ENCODE measurements at places on chromosomes 5 and 9.

GRCh38 chr9:34408173-34408572, 31.5 kb upstream of the MYORG start:
- no peak for DNase-seq

DNA sequence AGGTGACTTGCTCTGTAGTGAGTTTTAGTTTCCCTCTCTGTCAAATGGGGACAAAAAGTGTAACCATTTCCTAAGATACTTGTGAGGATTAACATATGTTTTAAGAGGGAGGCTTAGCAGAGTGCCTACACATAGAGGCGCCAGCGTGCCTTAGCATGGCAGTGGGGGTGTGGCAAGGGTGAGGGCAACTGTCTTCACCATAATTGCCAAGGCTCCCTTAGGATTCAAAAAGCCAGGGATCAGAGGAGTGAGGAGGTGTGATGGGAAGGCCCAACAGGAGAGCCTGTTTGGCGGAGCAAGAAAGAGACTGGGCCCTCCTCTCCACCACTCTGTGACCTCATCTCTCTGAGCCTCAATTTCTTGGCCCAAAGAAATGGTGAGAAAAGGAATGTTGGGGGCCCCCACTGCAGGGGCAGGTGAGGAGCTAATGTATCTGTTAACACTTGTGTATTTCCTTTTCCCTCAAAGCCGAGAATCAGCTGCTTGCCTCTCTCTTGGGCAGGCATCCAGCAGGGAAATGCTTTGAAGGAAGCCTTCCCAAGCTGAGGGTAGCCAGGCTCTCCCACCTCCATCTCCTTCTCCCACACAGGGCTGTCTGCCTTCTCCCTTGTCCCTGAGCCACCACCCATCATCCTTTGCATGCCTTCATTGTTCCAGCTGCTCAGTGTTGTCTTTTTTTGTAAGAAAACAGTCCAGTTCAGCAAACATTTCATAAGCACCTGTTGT, 76.0 kb downstream of the DAB2IP start:
- DNase-seq = no peak

- DNase-seq = no peak
Measured at GRCh38 chr5:8060235-8060952, 191.4 kb downstream of the MTRR start.

DNA sequence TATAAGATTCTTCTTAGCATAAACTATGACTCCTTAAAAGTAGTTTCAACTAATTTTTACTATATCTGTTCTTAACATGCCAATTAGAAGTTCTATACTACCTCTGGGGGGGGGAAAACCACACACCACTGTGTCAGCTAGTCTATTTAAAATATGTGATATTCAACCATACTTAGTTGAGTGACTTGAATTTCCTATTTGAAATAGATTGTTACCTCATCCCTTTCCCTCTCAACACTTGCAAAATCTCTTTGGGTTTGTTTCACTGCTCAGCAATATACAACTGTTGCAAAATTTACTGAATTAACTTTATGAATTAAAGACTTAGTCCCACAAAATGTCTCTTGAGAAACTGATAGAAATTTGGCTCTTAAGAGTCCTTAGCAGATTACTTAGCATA, 151.1 kb upstream of the POU5F2 start:
- no peak for DNase-seq

DNA sequence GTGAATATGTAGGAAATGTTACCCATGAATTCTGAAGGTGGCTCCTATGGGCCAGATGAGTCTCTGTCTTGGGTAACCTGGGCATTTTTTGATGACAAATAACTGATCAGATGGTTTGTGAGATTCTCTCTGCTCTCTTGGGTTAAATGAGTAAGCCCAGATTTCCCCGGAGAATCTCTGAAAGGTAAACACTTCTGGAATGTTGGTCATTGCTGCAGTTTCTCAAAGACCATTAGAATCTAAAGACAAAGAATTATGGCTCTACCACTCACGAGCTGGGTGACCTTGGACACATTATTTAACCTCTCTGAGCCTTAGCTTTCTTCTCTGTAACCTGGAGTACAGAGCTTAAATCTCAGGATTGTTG, 191.2 kb downstream of the DAB2IP start:
- no peak for DNase-seq

DNA sequence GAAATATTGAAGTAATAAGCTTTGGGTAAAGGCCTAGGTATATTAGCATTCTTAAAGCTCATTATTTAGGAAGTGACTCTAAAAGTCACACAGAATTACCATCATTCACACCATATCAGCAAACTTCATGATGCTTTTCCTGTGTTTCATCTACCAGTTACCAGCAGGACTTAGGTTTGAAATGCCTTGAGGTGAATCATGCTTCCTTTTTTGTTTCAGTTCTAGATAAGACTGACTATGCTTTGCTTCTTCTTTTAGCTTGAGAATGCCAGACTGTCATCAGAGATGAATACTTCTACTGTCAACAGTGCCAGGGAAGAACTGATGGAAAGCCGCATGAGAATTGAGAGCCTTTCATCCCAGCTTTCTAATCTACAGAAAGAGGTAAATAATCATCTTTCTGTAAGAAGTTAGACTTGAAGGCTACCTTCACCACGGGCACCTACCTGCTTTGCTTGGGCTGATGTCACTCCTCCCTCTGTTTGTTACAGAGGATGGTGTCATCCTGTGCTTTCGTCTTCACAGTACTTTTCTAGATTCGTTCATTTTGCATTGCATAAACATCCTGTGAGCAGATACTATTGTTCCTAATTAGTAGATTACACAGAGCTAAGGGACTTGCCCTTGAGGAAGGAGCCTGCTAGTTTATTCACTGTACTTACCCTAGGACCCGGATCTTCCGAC, 34.7 kb downstream of the LMNB1 start:
- DNase-seq = peak; percentile 42

DNA sequence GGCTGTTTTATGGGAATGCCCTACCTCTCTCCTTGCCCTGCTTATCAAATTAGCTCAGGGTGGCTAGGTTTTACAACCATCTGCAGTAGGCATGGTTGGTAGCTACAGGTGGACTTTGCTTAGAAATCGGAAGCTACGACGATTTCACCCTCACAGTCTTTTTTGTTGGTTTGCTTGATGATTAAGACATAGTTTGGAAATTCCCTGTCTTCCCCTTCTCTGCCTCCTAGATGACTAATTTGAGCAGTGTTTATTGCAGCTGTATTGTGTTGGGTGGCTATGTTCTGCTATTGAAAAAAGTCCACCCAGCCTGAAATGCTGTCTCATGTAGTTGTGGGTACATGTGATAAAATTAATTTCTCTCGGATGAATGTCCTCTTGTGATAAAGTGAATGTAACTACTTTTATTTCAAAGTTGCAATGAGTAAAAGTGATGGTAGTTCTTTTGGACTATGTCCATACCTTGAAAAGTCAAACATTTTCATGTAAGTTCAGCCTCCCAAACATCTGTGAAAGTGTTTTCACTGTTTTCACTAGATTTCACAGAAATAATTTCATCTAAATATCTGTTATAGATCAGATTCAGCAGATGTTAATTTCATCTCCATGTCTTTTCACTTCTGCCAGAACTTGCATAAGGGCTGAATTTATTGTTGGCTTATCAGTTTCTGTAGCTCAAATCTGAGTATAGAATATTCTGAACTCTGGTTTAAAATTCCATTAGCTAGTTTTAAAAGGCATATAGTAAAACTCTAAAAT, 37.3 kb upstream of the FYB1 start:
- no peak for DNase-seq

- no peak for DNase-seq
Measured at GRCh38 chr5:23405316-23406068, 101.9 kb upstream of the PRDM9 start.

- no peak for DNase-seq
Measured at GRCh38 chr5:131810510-131811249, 13.9 kb upstream of the FNIP1 start.

DNA sequence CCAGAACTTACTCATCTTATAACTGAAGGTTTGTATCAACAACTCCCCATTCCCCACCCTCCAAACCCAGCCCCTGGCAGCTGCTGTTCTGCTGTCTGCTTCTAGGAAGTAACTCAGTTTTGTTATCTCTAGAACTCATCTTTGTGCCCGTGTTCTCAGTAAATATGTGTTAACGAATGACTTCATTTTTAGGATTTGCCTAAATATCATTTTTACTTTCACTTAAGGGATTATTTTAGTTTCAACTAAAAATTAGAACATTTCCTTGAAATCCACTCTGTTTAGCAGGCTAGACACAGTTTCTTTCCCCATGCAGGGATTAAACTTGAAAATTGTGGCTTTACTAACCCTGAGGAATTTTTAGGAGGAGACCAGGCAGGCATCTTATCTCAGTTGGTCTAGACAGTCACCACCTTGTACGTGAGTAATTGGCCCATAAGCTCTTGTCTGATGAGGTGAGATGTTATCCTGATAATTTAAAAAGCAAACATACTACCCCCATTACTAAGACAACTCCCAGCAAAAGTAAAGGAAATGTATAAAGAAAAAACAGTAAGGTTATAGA, 68.2 kb upstream of the TNFAIP8 start:
- DNase-seq = no peak
